ENCODE measurements at places on chromosomes 7 and 10.

- no peak for DNase-seq
Observed at GRCh38 chr10:94358480-94358879, 4.3 kb downstream of the NOC3L start.

GRCh38 chr7:153935095-153935494 lies 117.1 kb upstream of the DPP6 start:
- no peak for DNase-seq

DNA sequence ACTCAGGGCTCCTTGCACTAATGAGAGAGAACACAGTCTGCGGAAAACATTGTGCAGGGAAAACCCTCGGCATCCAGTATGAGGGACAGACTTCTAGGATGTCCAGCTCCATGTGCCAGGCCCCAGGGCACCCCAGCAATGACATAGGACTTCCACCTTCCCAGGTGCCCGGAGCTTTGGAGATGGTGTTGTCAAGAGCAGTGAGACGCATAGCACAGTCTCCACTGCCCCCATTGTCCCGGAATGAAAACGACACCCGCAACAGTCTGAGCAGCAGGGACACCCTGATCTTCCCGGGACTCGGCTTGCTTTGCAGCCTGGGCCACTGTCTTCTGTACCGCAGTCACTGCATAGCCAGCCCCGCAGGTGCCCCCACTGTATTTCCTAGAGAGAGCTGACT lies 339.2 kb upstream of the ADARB2 start:
- no peak for DNase-seq

GRCh38 chr10:86261941-86262687 lies 104.5 kb downstream of the GRID1 start:
- peak; percentile 16 for DNase-seq

DNA sequence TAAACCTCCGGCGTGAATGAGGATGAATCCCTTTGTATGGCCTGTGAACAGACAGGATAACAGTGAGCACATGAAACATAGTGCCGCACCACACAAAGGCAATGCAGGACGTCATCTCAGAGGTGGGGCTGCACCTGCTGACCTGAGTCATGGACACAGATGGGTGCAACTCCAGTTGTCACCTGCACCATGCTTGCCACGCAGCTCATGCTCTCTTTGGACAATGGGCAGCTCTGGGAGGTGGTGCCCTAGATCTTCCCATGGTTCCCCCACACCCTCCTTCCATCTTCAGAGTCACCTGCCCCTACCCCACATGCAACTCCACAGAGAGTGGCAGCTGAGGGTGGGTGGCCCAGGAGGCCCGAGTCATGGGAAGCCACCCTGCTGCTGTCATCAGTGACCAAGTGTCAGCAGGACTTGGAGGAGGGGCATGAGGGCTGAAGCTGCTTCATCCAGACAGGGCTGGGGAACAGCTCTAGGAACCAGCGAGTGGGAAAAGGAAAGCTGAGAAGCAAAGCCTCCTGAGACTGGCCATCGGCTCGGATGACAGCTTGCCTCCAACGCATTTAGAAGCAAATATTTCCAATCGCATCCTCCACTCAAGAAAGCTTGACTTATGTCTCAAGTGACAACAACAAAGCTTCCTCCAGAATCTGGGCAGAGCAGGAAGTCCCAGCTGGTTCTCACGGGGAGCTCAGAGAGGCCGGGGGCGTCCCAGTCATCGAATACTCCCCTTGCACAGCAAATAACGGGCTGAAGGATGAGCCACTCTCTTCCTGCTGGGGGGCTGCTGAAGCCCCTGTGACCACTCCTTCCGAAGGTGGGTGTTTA lies 27.1 kb downstream of the VIPR2 start:
- no peak for DNase-seq

DNA sequence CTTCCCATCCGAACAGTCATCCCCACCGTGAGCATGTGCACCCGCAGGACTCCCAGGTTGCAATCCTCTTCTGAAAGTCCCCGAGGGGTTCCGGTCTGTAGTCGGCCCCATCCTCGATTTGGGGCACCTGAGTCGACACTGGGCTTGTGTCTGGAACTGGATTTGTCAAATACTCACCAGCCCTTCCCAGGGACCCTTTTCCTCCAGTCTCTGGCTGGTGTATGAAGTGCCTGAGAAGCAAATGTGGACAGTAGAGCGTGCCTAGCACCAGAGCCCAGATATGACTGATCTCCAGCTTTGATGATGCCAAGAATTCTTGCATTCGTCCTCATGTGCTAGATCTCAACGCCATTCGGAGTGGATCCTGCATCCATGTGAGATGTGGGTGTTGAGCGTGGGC lies 132.5 kb upstream of the ADARB2 start:
- no peak for DNase-seq

DNA sequence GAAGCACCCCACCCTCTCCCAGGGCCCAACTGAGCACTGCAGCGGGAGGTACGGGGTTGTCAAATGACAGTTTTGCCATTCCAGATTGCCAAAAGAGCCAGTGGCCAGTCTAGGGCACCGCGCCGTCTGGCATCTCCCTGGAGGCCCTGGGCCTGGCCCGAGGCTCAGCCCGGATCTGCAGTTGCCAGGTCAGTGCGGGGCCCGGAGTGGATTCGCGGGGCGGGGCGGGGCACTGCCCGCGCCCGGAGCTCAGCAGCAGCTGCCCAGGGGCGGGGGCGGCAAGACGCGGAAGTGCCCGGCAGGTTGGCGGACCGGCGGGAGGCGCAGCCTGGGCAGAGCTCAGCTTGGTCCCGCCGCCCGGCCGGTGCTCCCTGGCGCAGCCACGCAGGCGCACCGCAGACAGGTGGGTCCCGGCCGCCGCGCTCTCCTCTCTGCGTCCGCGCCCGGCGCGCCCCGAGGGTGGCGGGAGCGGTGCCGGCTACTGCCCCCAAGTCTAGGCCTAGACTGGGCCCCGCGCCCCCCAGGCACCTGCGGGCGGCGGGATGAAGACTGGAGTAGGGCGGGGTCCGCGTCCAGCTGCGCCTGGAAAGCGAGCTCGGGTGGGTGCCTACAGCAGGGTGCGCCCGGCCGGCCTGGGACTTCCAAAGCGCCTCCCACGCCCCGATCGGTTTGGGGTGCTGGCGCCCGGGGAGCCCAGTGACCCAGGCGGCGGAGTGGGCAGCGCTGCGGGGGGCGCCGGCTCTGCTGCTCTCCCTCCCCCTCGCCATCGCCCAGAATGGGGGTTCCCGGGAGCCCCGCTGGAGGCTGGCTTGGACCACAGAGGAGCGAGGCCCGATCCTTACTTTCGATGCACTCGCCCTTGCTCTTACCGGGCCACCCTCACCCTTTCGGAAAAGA lies at the start of gene IRF5:
Gene IRF5, plus strand, starts transcription at position 281 of the 897 bp plus-strand sequence. CDS start 4,155 bp downstream, outside the sequence.
- DNase-seq, result peak; percentile 68

DNA sequence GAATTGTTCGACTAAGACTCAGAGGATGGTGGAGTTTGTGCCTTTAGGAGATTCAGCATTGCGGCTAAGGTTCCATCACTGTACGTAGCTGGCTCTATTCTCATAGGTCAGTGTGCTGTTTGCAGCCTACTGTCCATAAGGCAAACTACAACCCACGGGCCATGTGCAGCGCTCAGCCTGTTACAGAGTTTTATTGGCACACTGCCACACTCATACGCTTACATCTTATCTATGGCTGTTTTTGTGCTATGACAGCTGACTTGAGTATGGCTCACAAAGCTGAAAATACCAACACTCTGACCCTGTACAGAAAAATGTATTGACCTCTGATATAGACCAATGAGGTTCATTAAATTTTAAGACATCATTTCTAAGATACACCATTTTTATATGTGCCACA lies 114.5 kb downstream of the ARID5B start:
- no peak for DNase-seq

- DNase-seq, result no peak
Observed at GRCh38 chr7:28782362-28782761, 175.8 kb downstream of the TRIL start.

DNA sequence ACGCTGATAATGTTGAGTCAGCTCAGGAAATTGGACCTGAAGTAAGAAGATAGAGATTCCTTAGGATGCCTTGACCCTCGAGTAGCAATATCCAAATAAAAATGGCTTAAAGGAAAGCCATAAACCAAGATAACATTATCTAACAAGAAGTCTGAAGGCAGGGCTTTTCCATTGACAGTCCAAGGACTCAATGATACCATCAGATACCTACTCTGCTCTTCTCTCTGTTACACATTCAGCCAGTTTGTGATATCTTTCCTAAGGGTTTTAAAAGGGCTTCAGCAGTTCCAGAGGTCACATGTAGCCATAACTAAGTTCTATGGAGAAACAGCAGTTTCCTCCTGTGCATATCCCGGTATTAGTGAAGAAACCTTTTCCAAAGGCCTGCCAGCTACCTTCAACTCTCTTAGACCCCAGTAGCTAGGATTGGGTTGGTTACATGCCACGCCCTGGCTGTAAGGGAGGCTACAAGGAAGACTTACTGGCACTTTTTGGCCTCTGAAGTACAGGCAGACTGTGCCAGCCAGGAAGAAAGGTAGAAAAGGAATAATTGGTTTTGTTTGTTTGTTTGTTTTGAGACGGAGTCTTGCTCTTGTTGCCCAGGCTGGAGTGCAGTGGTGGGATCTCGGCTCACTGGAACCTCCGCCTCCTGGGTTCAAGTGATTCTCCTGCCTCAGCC lies 10.6 kb downstream of the SHLD2 start:
- DNase-seq, result no peak

DNA sequence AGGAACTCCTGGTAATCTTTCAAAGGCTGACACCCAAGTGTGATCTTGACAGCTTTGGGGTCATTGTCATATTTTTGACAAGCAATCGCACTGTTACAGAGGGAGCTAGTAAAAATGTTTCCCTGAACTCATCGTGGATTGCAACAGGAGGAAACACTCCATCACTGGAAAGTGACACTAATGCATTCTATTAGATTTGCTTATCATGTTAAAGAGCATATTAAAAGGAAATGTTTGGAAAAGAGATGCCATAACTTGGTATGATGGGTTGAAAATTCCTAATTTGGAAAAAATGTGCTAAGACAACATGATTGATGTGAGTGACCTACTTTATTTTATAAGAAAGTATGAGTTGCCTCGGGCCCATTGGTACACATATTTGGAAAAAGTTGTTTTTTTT lies 22.7 kb upstream of the EMX2 start:
- DNase-seq, result no peak

DNA sequence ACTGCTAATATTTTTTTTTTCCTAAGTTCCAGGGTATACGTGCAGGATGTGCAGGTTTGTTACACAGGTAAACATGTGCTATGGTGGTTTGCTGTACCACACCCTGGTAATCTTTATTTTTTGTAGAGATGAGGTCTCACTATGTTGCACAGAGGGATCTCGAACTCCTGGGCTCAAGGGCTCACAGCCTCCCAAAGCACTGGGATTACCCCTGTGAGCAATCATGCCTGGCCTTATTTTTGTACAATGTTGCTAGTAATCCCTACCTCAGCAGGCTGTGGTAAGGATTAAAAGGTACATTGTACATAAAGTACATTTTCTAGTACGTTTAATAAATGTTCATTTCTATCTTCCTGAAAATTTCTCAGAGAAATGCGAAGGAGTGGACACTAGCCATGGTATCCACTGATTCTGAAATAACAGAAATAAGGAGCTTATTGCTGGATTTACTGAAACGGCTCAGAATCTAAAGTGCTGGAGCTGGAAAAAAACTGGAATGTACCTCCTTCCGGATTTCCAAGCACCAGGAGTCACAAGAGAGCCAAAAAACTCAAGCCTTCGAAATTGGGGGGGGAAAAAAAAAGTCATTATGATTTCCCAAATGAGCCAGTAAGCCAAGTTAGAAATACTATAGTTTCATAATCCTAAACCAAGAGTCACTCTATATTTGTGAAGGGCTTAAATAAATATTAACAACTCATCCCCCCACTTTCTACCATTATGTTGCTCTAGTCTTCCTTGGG lies 69.6 kb downstream of the NT5C2 start:
- DNase-seq, result no peak

- DNase-seq, result no peak
Observed at GRCh38 chr10:25933653-25934608, at the start of gene MYO3A. TSS of gene MYO3A (plus strand) at chr10:25934229. CDS start at chr10:25952111, 17,882 bp downstream.

- no peak for DNase-seq
Observed at GRCh38 chr7:155965010-155965409, 152.7 kb upstream of the SHH start.

- no peak for DNase-seq
Observed at GRCh38 chr7:68706291-68706690, 892.0 kb upstream of the AUTS2 start.

- no peak for DNase-seq
Observed at GRCh38 chr7:138895679-138896078, 85.5 kb downstream of the KIAA1549 start.

GRCh38 chr7:11557627-11558026 lies 274.4 kb downstream of the THSD7A start:
- DNase-seq, result no peak

- DNase-seq, result no peak
Observed at GRCh38 chr7:132203021-132203420, 373.2 kb downstream of the PLXNA4 start.

All from stimulated activated naive B cell treated with anti-CD40 and anti-IgM and Interleukin-4, amounts not matched to agents 10 μg/mL and 1 μg/mL and 100 μg/mL, for 72 hours (primary cell).